Esophagus squamous epithelium (tissue), 5 donors: ENCODE measurements at places on chromosomes 7 and 10.

GRCh38 chr10:77315496-77316129 is 322.0 kb downstream of the KCNMA1 start:
- no peak for DNase-seq

DNA sequence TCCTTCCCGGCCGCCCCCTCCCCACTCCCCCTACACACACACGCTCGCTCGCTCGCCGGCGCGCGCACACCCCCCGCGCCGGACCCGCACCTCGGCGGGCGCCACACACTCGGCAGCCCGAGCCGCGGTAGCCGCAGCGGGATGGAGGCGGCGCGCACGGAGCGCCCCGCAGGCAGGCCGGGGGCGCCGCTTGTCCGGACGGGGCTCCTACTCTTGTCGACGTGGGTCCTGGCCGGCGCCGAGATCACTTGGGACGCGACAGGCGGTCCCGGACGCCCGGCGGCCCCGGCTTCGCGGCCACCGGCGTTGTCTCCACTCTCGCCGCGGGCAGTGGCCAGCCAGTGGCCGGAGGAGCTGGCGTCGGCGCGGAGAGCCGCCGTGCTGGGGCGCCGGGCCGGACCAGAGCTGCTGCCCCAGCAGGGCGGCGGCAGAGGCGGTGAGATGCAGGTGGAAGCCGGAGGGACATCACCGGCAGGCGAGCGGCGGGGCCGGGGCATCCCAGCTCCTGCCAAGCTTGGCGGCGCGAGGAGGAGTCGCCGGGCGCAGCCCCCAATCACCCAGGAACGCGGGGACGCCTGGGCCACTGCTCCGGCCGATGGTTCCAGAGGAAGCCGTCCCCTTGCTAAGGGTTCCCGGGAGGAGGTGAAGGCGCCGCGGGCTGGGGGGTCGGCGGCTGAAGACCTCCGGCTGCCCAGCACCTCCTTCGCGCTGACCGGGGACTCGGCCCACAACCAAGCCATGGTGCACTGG is at the start of gene SORCS3:
TSS of gene SORCS3 (plus strand) at position 104 of the 750 bp plus-strand sequence.
- no peak for DNase-seq

GRCh38 chr7:131521651-131522163 is 34.7 kb downstream of the PODXL start:
- no peak for DNase-seq

- no peak for DNase-seq
Observed at GRCh38 chr7:106999023-106999422, 45.5 kb upstream of the PRKAR2B start.

DNA sequence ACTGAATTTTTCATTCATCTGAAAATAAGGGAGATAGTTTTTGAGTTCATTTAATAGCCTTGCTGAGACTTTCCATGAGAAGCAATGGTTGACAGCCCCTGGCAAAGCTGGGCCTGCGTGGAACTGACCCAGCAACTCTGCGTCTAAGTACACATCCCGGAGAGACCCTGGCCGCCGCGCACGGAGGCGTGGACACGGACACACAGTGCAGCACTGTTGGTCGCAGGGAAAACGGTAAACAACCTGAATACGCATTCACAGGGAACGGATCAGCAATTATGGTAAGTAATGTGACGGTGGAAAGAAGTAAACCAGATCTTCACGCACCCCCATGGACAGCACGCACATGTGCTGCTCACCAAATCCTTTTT is 28.2 kb downstream of the GNA12 start:
- no peak for DNase-seq

GRCh38 chr10:133420579-133420978 is 3.8 kb downstream of the SPRN start:
- no peak for DNase-seq
